ENCODE measurements at places on chromosomes 16 and 17.

- peak; percentile 69 for DNase-seq
Observed at GRCh38 chr17:8119581-8120519, 1.5 kb upstream of the ALOXE3 start.

- DNase-seq = no peak
Observed at GRCh38 chr16:2710711-2711231, 9.3 kb downstream of the PRSS27 start.

DNA sequence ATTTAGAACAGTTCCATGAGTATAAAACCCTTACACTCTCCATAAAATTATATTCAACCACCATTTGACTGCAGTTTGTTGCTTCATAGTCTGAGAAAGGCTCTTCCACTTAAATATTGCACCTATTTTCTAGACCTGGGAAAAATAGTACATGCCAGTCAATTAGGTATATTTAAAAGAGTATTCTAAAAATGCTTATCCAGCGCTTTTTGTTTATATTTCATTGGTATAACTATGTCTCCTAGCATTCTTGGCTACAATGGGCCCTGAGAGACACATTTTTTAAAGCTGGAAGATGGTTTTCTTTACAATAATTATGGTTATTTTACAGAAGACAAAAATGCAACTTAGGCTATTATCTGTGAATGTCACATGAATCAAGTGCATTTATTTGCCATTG is 439.4 kb downstream of the KCNJ18 start:
- no peak for DNase-seq

GRCh38 chr16:16100631-16101030 is 122.7 kb downstream of the ABCC6 start:
- no peak for DNase-seq

DNA sequence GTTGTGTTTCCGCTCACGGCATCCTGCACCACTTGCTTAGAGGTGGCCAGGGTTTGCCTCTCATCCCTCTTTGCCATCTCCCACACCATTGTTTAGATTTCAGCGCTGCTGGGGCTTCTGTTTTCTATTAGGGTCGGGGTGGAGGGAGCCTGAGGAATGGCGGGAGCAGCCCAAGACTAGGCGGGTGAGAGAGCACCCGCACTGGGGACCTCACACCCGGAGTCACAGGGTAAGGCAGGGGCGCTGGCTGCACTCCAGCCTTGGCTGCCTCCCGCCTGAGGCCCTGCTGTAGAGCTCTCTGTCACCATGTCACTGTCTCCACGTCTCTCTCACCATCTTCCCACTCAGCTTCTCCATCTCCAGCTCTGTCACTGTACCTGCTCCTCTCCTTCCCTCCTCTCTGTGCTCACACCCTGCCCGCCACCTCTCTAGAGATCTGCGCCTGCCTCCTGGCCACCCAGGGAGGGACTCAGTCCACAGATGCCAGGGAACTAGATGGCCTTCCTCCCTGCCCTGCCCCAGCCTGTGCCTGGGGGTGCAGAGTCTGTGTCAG is 32.8 kb upstream of the ABCC3 start:
- no peak for DNase-seq

GRCh38 chr17:8893621-8894201 is 26.2 kb upstream of the PIK3R6 start:
- DNase-seq = no peak

DNA sequence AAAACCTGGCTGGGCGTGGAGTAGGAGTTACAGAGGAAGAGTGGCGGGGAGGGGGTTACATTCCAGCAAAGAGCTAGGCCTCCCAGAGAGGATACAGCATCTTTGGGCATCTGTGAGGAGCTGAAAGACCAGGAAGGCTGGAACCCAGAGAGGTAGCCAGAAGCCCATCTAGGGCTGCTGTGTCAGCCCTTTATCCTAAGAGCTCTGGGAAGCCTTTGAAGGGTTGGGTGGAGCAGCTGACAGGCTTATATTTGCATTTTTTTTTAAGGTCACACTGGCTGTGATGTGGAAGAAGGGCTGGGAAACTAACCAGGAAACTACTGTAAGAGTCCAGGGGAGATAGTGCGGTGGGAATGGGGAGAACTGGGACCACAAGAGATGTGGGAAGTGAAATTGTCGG is 6.8 kb upstream of the CNOT1 start:
- DNase-seq = no peak

DNA sequence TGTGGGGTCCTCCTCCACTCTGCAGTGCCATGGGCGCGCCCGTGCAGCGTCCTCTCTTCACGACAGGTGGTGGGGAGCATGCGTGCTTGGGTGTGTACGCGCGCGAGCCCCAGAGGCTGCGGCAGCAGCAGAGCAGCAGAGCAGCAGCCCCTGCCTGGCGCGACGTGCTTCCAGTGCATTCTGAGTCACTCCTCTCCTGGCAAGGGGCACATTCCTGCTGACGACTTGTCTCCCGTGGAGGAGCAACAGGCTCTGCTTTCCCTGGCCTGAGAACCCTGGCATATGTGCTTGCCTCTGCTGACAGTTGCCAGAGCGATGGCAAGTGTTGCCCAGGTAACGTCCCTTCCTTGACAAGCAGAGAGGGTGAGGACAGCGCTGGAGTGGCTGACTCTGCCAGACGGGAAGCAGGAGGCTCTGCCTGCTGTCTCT is 133.8 kb upstream of the PLCG2 start:
- DNase-seq = no peak

GRCh38 chr17:9498490-9498889 is 77.1 kb downstream of the STX8 start:
- no peak for DNase-seq

DNA sequence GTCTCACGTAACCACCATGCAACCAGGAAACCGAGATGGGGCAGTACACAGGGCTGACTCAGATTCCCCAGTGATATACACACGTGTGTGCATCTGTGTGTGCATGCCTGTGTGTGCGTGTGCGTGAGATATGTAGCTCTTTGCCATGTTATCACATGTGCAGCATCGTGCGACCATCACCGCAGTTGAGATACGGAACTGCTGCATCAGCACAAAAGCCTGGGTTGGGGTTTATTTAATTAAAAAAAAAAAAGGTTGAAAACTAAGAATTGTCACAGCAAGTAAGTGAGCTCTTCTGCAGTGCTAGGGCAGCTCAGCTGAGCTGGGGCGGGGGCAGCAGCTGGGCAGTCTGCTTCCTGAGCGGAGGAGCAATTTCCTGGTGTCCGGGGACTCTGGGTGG is 152.5 kb downstream of the RBFOX3 start:
- no peak for DNase-seq

DNA sequence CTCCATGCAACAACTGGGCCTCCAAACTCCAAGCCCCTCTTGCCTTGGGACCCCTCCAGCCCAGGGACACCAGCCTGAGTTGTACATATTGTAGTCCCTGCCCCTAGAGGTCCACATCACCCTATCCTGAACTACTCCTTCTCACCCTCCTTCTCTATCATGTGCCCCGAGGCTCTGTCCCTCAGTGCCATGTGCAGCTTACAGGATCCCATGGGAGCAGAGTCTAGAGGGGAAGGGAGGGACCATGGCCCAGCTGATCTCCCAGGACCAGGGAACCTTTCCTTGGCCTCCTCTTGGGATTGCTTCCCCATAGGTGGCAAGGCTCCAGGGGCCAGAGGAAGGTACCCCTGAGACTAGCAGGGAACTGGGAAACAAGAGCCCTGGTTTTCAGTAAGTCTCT is 35.3 kb downstream of the TMEM132E start:
- no peak for DNase-seq

GRCh38 chr17:29757788-29758187 is 135.1 kb upstream of the CORO6 start:
- DNase-seq = no peak

DNA sequence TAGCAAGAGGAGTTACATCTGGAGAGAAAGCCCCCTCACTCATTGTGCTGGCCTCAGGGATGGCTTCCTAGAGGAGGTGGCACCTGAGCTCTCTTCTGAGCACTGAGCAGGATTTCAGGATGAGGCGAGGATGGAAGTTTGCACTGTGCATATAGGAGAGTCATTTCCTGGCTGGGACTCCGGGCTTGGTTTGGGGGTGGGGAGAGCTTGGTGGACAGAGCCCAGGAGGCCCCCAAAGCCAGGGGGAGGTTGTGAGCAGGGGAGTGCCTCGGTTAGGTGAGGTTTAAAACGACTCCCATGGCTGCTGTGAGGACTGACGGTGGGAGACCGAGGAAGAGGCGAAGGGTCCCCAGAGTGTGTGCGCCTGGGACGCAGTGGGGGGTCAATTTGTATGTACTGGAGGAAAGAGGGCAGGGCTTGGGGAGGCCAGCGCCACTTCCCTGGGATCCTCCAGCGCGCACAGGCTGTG is 1.2 kb downstream of the CAMKK1 start:
- DNase-seq = no peak

- no peak for DNase-seq
Observed at GRCh38 chr16:21159281-21159951, 942 bp downstream of the LDAF1 start.

DNA sequence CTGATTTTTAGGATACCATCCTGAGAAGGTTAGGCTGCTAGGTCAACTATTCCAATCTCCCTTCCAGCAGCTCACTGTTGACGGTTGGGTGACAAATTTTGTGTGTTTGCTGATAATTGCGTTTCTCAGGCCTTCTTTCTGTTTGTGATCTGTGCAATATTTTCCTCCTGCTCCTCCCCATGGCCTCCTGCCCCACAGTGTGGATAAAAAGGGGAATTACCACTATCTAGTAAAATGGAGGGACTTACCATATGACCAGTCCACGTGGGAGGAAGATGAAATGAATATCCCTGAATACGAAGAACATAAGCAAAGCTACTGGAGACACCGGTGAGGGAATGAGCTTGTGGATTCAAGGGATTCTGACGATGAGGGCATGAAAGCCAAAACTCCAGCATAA is 9.2 kb downstream of the CHD3 start:
- DNase-seq = no peak

GRCh38 chr17:19409509-19409908 is 1.5 kb upstream of the RNF112 start:
- no peak for DNase-seq

GRCh38 chr16:18050777-18051176 is 285.8 kb downstream of the NPIPA8 start:
- DNase-seq = no peak

DNA sequence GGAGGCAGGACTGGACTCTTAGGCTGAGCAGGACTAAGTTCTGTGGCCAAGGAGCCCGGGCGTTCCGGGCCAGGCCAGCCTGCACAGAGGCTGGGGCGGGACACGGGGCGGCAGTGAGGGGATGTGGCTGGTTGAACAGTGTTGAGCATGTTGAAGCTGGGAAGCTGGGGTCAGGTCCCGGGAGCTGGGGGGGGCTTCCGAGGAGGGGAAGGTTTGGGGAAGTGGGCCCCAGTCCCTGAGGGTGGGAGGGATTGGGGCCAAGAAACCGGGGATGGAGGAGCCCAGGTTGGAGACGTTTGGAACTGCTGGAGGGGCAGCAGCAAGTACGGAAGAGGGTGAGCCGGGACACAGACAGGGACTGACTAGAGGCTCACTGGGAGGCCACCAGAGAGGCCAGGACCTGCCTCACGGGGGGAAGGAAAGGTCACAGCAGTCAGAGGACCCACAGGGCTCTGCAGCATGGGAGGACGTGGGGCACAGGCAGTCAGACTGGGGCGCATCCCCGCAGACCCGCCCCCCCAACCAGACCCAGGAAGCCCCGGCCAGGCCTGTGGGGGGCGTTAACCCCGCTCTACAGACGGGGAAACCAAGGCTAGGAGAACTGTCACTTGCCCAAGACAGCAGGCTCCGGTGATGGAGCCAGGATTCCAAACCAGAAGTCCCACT is 9.5 kb downstream of the TAX1BP3 start:
- DNase-seq = no peak

GRCh38 chr16:64077242-64077641 is 1044.6 kb downstream of the CDH11 start:
- DNase-seq = no peak

Data from effector CD4-positive, alpha-beta T cell (primary cell).